MG63 (cell line): ENCODE measurements at places on chromosomes 7 and 10.

- peak; percentile 31 for DNase-seq
Observed at GRCh38 chr7:85172530-85172941, 14.3 kb downstream of the SEMA3D start.

- no peak for DNase-seq
Observed at GRCh38 chr10:29130190-29130673, 158.6 kb upstream of the LYZL1 start.

DNA sequence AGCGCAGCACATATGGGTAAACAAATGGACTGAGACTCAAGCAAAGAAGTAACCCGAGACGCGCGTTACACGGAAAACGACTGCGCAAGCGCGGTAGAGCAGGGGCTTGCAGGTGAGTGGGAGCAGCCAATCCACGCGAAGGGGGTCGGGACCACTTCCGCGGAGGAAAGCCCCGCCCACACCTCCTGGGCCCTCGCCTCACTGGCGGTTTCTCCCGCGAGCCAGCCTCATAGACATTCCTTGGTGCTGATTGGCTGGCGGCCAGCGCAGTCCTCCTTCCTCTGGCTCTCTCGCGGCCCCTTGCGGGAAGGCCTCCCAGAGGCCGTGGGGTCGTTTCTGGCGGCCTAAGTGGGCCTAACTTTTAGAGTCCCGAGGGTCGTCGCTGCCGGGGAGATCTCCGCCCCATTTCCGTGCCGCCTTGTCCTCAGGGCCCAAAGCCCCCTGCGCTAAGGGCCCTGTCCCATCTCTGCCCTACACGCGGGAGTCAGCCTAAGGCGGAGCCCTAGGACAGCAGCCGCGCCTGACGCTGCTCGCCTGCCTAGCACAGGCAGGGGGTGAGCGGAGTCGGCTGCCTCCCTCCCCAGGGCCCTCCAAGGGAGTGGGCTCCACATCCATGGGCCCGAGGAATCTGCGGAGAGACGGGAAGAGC is 9.1 kb upstream of the FXYD4 start:
- peak; percentile 8 for DNase-seq

- no peak for DNase-seq
Observed at GRCh38 chr7:147639037-147639436, 951.5 kb upstream of the C7orf33 start.

- DNase-seq: no peak
Observed at GRCh38 chr10:55058800-55059199, 257.8 kb upstream of the PCDH15 start.

- DNase-seq: no peak
Observed at GRCh38 chr10:1499359-1499957, 237.9 kb downstream of the ADARB2 start.

DNA sequence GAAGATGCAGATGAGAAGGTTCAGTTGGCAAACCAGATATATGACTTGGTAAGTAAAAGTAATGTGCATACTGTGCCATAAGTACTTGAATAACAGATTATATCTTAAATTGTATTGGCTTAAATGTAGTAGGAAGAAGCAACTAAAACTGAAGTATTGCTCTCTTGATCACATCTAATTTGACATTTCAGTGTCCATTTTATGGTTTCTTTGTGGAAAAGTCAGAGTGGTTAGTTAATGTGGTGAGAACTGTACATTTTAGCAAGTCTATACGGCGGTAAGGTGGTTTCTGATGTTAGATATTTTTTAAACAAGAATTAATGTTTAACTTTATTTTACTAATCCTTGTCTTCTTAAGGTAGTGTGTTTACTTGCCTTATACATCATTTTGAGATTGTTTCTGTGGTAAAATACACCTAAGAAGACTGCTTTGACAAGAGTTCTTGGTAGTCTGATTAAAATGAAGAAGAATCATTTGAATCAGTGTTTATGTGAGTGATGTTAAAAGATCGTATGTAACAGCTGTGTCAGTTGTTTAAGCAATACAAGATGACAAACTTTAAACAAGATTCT is 5.1 kb downstream of the ING3 start:
- no peak for DNase-seq

DNA sequence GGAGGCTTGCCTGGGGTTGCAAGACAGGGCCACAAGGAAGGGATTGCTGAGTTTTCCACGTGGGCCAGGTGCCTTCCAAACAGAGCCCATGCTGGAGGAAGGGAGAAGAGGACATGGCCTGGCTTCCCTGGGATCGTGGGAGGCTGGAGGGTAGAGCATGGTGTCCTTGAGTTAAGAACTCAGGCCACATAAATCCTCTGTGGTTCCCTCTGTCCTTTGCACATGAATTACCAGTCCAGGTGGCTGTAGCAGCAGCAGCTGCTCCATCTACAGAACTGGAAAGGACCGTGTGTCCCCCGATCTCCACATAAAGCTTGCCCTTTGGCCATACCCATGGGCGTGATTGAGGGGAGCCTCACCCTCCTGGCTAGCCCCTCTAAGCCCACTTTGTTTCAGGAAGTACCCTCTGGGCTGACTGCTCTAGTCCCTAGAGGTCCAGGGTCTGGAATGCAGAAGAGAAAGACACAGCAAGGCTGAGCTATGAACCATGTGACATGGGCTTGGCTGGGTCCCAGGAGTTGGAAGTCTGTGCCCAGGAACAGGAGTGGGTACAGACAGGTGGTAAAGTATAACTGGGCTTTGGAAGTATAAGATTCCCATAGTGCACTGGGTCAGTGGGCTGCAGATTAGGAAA is 84.9 kb downstream of the C10orf105 start:
- no peak for DNase-seq

GRCh38 chr7:1669954-1670893 is at the start of gene ELFN1:
ELFN1 (plus strand) TSS chr7:1670277; CDS start chr7:1744597, 74,320 bp downstream.
- DNase-seq: no peak

DNA sequence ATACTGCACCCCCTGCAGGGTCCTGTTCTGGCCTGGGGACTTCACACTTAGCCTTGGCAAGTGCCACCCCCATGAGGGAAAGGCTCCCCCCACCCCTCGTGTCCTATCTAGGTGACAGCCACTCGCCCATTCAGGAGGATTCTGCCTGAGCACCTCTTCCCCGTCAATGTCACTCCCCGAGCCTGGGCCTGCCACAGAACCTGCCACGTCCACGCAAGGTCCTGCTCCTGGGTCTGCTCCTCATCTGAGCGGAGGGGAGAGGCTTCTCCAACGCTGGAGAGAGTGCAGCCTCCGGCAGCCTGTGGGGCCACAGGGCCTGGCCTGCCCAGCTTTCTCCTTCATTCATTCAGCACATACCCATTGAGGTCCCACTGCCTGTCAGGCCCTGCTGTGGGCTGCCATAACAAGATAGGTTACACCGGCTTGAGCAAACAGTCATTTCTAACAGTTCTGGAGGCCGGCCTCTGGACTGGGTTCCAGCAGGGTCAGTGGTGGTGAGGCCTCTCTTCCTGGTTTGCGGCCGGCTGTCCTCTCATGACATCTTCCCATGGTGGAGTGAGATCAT is 92.0 kb upstream of the RET start:
- DNase-seq: no peak

DNA sequence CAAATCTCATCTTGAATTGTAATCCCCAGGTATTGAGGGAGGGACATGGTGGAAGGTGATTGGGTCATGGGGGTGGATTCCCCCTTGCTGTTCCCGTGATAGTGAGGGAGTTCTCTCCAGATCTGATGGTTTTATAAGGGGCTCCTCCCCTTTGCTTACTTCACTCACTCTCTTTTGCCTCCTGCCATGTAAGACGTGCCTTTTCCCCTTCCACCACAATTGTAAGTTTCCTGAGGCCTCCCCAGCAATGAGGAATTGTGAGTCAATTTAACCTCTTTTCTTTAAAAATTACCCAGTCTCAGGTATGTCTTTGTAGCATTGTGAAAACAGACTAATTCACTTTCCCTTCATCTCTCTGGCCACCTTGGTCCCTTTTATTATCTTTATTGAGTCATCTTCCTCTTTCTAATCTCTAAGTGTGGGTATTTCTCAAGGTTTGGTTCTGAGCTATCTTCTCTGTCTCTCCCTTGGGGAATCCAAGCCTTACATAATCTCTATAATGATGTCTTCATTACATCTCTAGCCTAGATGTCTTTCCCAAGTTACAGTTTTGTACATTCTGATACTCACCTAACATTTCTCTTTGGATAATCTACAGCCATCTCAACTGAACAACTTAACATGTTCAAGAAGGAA is 99.1 kb upstream of the JCAD start:
- DNase-seq: no peak

- no peak for DNase-seq
Observed at GRCh38 chr10:97564776-97565175, 7.8 kb upstream of the ANKRD2 start.

- no peak for DNase-seq
Observed at GRCh38 chr10:70616761-70617160, 14.2 kb upstream of the PRF1 start.

DNA sequence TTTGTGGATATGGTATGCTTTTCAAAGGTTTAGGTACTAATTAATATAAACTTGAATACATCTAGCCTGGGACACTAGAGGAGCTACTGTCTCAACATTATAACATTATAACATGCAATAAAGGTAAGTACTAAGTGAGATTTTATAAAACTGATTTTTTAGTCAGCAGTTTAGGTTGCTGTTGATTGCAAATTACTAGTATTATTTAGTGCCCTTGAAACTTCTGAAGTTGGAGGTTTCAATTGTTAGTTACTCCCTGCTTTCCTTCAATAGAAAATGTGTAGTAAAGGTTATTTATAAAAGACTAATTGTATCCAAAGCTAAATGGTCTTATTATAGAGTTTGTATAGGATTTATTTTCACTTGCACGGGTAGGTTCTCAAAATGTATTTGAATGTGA is 95.2 kb downstream of the POLL start:
- no peak for DNase-seq

DNA sequence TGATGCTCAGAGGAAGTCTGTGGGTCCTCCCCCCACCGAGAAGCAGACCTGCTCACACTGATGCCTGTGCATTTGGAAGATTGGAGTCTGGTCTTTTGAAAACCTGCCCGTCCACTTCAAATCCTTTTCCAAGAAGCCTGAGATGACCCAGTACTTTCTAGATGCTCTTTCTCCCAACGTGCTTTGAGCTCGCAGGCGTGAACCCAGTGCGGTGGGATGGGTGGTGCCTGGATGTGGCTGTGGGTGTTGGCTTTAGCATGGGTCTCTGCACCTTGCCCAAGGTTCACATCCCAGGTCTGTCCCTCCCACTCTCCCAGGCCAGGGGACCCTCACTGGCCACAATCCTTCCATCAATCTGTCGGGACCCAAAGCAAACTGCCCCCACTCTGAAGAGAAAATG is 170.2 kb downstream of the ADARB2 start:
- DNase-seq: no peak

DNA sequence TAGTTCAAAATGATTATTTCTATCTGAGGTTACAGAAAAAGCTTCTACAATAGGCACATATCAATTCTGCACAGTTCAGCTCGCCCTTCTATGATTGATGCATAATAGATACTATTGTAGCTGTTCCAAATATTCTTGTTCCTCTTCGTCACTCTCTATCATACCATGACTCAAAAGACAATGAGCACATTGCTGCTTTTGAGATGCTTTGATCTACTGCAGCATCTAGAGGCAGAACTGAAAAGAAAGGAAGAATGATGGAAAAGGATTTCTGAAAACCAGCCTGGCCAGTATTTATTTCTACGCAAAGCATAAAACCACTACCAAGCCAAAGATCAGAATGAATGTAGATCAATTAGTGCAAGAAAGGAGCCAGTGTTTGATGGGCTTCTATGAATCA is 59.3 kb upstream of the PLXDC2 start:
- DNase-seq: no peak

- DNase-seq: no peak
Observed at GRCh38 chr10:49299816-49300139, 808 bp downstream of the C10orf71 start.

GRCh38 chr10:132752378-132752777 is 33.6 kb downstream of the NKX6-2 start:
- no peak for DNase-seq

DNA sequence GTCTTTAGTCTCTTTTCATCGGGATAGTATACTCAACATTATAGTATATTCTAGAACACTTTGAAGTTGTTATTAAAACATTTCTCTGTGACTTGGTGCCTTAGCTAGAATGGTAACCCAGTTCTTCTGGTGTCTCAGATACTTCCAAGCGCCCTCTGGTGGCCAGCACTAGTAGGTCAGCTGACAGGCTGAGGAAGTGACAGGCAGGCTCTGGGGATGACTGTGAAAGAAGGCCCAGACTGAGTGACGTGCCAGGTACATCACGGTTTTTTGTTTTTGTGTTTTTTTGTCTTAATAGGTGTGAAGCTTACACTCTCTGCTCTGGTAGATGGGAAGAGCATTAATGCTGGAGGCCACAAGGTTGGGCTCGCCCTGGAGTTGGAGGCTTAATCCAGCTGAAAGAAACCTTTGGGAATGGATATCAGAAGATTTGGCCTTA is 5.1 kb downstream of the COMTD1 start:
- DNase-seq: peak; percentile 82

- DNase-seq: no peak
Observed at GRCh38 chr7:149620961-149621360, 123.4 kb upstream of the ZNF746 start.

- no peak for DNase-seq
Observed at GRCh38 chr10:110244550-110244949, 37.1 kb downstream of the MXI1 start.

DNA sequence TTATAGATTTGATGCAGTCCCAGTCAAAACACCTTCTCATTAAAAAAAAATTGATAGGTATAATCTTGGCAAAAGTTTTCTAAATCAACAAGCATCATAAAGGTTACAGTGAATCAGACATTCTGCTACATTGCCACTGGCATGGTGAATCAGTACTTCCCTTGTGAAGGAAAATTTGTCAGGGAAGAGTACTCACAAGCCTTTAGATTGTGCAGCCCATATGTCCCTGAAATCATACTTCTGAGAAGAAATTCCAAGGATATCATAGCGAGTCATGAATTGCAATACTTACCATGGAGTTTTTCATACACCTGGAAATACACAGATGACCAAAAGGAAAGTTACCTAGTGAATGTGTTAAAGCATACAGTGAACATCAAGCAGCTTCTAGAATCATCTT is 17.2 kb downstream of the VSTM2A start:
- no peak for DNase-seq

DNA sequence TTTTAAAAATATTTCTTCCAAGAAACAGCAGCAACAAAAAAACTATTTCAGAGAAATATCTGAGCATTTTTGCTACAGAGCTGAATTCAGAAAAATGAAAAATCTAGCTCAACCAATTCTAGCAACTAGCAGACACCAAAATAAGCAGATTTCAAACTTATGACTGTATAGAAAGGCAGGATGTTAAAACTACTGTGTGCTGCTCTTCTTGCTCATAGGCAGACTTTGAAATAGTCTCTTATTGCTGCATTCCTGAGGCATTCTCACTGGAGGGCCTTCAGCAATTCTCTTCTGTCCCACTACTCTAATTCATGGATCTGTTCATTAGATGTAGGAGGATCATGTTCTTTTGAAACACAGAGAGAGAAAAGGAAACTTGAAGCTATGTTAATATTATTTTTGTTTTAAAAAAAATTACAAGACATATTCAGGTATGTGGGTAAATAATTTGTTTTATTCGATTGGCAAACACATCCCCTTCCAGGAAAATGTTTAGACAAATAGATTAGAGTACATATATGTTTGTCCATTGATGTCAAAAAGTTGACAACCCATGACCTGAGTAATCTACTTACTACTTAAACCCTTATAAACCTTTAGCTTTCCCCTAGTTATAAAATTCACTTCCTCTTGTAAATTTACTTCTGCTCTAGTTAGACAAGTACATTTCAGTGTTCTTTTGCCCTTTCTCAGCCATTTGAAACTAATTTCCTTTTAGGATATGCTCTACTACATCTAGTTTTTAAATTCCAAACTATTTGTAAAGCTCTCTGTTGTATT is 428.2 kb upstream of the POT1 start:
- no peak for DNase-seq
